Activated CD4-positive, alpha-beta T cell treated with anti-CD3 and anti-CD28 coated beads for 4 hours (primary cell): ENCODE measurements at places on chromosomes 16 and 17.

DNA sequence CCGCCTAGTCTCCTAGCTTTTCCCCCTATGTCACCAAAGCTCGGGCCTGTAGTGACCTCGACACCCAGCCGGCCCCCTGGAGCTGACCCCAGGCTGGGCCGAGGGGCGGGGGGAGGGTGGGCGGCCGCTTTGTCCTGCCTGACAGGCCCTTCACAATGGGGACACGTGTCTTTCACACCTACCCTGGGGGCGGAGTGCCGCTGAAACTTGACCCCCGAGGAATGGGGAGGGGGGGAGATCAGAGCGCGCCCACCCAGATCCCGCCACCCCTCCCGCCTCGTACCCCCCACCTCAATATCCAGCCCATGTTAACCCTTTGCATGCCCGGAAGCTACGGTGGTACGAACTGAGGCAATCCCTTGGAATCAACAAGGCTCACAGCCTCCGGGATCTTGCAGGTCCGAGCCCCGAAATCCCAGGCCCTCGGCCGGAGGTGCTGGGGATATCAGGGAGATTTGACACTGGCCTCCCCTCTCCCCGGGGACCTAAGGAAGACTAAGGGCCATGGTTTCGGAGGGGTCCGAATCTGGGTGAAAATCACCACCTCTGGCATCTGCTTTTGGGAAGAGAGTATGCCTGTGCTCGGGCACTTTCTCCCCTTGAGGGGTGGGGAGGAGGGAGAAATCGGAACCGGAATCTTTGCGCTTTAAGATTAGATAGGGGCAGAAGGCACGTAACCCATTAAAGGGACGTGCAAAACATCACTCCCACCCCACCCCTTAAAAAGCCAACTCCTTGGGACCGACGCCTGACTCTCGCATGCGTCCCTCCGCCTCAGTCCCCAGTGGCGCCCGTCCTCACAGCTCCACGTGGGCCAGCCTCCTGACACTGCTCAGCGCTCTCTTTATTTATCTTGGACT, 2.6 kb downstream of the NOG start:
- DNase-seq = peak; percentile 8

- DNase-seq = no peak
Measured at GRCh38 chr17:45048795-45049563, 2.5 kb downstream of the DCAKD start.

DNA sequence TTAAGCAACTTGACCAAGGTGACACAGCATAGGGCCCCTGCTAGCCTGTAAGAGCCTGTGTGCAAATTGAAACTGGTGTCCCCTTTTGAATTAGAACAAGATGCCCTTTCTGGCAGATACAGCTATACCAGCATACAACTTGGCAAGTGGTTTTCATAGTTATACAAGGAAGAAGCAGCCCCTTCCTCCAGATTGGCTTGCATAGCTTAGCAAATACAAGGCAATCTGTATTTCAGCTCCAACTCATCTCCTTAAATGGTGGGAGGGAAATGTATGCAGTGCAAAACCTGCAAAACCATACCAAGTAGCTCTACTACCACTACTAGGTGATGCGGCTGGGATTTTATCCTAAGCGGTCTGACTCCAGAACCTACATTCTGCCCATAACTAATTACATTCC, 427.1 kb downstream of the HAPSTR1 start:
- DNase-seq = no peak

- DNase-seq = no peak
Measured at GRCh38 chr17:39222866-39223834, 2.6 kb downstream of the STAC2 start.

DNA sequence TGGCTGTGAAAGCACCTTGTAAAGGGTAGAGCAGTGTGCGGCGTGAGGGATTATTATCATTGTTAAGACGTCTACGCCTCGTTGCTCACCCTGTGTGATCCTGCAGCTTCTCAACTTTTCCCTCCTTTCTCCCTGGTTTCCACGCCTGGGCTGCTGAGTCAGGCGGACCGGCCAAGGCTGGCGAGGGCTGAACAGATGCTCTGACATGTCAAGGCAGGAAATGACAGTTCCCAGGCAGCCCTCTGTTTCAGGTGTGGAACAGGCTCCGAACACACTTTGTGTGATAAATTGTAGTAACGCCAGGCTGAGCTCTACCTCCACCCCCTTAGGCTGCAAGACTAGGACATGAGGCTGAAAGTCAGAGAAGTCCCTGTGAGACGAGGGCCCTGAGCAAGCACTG, 46.0 kb upstream of the TBX2 start:
- no peak for DNase-seq

GRCh38 chr17:19306160-19307111, 56.1 kb downstream of the B9D1 start:
- DNase-seq = peak; percentile 8

DNA sequence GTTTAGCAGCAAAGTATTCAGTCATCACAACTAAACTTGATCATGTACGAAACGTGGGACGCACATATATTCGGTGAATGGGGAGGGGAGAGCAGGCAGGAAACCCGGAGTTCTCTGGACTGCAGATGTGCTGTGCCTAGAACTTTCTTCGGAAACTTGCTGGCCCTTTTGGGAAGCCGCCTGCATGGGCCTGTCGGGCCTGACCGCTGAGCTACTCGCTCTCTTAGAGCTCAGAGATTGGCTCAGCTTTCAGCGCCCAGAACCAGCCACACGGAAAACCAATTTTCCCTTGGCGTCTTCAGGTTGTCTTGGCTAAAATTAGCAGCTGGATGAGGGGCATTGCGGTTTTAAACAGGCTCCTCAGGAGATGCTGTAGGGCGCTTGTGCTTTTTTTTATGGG, 38.1 kb downstream of the ZDHHC7 start:
- DNase-seq = no peak

DNA sequence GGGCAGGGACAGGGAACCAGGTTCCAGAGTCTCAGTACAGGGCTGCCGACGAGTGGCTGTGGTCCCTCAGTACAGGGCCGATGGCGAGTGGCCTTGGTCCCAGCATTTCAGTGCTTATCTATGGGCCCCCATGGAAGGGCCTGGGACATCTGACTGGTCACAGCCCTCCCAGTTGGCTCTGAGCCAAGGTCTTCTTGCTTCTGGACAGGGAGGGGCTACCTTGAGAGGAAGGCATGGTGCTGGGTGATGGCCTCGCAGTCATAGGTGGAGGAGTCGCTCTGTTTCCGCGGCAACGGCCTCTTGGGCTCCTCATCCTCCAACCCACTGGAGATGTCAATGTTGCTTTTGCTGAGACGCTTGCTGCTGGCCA, 32.5 kb downstream of the PIMREG start:
- DNase-seq = no peak

- DNase-seq = no peak
Measured at GRCh38 chr16:53605356-53605755, 98.3 kb downstream of the RPGRIP1L start.

- no peak for DNase-seq
Measured at GRCh38 chr16:78916928-78917545, 683.5 kb downstream of the MAF start.

GRCh38 chr17:77306790-77307478, 166.2 kb downstream of the SEC14L1 start:
- DNase-seq = no peak

DNA sequence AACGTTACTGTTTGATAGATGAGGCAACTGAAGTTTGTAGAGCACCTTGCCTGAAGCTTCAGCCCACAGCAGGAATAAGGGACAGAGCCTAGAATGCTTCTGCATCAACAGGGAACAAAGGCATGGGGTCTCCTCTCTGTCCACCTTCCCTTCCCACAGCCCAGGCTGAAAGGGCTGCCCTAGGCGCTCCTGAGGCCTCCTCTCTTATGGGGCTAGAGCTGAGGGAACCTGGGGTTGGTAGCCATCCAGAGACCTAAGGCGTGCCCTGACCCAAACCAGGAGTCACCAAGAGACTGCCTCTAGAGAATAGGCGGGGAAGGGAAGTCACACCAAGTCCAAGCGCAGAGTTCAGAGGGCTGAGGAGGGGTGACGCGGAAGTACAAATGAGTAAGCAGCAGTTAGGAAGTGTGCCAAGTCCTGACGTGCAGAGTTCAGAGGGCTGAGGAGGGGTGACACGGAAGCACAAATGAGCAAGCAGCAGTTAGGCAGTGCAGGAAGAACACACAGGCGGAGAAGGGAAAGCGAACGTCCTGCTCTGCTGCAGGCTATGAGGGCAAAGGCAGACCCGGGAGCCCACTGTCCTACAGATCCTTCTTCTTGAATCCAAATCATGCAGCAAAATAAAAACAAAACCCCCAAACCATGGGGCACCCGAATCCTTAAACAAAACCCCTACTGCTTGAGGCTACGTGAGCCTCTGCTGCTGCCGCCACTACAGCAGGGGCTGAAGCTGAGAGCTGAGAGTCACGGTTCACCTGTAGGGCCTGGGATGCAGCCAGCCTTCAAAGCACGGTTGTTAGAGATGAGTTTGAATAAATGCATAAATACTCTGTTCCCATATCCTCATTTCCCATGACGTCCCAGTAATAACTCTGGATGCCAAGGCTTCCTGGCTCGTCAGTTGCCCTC, 2.7 kb upstream of the SPG7 start:
- peak; percentile 90 for DNase-seq

DNA sequence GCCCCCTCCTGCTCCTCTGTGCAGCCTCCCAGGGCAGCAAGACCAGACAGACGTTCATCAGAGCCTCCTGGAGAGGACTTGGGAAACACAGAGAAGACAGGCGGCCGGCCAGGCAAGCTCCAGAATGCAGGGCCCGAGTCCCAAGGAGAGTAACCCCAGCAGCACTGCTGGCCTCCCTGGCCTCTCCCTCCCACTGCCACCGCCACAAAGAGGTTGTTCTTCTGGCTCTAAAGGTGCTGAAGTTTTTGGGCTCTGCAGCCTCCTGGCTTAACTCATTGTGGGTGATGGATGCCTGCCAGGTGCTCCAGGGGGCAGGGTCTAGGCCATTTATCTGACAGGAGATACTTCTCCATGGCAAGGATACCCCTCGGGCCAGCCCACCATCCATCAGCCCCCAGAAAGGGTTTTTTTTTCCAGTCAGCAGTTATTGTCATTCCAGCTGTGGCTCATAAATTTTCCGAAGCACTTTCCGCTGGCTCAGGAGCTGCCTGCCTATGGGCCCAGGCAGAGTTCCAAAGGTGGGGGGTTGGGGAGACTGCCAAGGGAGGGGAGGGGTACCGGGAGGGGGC, 32.0 kb upstream of the MRPS23 start:
- no peak for DNase-seq

GRCh38 chr17:79695293-79695790, 35.4 kb upstream of the ENPP7 start:
- no peak for DNase-seq

DNA sequence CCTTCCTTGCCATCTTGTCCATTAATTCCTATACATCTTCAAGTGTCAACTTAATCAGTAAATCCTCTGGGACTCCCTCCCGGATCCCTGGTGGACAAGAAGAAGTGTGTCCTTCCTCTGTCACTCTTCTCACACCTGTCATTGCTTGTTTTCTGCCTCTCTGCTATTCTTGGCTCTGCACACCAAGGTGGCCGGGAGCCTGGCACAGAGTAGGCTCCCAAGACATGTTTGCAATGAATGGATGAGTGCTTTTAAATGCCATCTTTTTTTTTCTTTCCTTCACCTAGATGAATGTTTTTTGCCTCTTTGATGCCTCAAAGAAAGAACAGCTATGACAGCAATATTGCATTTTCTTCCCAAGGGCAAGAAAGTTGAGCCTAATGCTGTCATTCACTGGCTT, 58.0 kb upstream of the CLEC18A start:
- no peak for DNase-seq

DNA sequence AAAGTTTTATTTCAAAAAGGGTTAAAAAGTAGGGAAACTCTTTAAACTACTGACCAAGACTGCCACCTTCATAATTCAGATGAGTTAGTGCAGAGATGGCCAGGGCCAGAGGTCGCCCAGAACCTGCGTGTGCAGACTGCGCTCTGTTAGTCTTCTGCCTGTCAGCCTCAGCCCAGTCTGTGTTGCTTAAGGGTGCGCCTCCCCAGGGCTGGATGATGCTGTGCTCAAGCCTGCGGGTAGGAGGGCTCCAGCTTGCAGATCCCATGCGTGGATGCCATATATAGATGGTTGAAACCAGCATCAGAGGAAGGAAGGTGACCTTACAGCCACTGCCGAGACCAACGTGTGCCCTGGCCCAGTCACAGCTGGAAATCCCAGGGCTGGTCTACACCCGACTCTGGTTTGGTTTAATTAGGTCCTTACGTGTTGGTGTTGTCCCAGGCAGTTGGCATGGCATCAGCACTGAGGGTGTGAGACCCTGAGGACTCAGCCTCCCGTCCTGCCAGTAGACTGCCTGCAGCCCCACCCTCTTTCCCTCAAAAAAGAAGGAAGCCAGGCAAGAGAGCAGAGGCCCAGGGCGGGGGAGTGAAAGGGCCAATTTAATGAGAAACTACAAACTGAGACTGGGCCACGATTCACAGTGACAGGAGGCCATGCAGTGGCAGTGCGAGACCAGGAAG, 27.7 kb downstream of the CDIP1 start:
- no peak for DNase-seq
